ENCODE measurements at places on chromosomes 1 and 21.
A peak's percentile ranks its signal among the peaks of the same experiment; 100 is the strongest.

GRCh38 chr21:46661211-46661625 lies 25.7 kb downstream of the PRMT2 start:
- DNase-seq = no peak

- no peak for DNase-seq
These were observed 37.7 kb upstream of the MAP10 start for GRCh38 chr1:232767305-232768074.

GRCh38 chr1:214400131-214400530 lies 119.2 kb downstream of the SMYD2 start:
- no peak for DNase-seq

GRCh38 chr1:97647776-97648175 lies 273.1 kb downstream of the DPYD start:
- no peak for DNase-seq

GRCh38 chr1:198641501-198641900 lies 2.7 kb downstream of the PTPRC start:
- no peak for DNase-seq

DNA sequence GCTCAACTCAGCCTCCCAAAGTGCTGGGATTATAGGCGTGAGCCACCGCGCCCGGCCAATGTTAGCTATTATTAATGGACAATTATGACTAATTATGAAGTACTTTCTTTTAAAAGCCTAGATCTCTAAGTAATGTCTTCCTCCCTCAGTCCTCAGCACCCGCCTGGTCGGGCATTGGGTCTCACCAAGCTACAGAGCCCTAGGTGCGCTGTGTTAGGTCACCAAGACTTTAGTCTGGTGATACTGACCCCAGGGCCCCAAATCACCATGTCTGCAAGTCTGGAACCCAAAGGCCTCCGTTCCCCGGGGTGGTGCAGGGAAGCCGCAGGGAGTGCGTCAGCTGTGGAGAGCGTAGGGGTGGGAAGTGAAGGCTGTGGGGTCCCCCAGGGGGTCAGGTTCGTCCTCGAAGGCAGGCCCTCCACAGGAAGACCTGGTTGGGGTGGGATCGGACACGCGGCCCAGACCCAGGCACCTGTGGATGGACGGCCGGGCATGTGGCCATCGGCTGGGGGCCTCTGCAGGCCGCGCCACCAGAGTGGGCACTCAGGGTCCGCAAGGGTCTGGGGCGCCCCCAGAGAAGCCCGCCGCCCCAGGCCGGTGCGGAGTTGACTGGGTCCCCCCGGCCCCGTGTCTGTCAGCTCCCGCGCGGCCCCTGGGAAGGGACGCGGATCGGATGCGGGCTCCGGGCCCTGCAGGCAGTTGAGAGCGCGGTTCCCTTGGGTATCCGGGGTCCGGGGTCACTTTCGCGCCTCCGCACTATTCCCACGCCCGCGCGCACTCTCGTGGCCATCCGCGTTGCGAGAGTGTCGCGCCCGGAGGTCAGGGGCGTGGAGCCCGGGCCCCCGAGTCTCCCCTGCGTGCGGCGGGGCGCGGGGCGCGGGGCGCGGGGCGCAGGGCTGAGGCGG lies 710 bp upstream of the PDXK start:
- no peak for DNase-seq

- no peak for DNase-seq
These were observed 6.7 kb downstream of the ZBTB7B start for GRCh38 chr1:155009221-155009711.

- no peak for DNase-seq
These were observed 75.7 kb downstream of the UCHL5 start for GRCh38 chr1:192983349-192983980.

DNA sequence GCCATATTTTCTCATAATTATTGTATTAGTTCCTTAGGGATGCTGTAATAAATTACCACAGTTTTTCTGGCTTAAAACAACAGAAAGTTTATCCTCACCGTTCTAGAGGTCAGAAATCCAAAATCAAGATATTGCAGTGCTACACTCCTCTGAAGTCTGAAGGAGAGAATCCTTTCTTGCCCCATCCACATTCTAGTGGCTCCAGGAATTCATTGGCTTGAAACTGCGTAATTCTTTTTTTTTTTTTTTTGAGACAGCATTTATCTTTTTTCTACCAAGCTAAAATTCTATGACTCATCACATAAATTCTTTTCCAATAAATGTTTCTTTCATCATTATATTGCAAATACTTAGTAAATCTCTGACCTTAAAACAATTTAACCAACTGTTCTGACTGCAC lies 451.0 kb upstream of the RGS18 start:
- DNase-seq = no peak

GRCh38 chr1:20390589-20391331 lies 95.2 kb downstream of the CAMK2N1 start:
- DNase-seq = peak; percentile 25

DNA sequence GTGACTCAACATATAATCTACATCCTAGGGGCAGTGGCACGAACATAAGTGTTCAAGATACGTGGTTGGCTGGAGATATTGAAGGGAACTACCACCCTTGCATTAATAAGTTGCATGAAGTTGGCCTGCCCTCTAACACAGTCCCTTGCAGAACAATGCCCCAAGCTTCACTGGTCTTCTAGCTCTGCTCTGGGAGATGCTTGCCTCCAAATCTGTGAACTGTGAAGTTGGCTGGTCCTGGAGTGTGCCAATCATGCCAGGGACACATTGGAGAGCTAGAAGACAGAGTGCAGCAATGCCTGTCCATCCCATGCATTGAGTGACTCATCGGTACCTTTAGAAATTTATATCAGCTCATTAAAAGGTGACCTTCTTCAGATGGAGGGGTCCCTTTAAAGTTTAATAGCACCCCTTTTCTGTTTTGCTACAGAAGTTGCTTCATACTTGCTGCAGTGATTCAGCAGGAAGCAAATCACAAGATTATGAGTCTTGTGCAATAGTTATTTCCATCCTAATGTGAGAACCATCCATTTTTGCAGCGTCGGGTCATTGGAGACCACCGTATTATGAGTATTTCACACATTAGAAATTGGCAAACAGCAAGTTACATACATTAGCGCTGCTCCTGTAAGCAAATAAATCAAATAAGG lies 55.2 kb upstream of the KAZN start:
- DNase-seq = no peak

DNA sequence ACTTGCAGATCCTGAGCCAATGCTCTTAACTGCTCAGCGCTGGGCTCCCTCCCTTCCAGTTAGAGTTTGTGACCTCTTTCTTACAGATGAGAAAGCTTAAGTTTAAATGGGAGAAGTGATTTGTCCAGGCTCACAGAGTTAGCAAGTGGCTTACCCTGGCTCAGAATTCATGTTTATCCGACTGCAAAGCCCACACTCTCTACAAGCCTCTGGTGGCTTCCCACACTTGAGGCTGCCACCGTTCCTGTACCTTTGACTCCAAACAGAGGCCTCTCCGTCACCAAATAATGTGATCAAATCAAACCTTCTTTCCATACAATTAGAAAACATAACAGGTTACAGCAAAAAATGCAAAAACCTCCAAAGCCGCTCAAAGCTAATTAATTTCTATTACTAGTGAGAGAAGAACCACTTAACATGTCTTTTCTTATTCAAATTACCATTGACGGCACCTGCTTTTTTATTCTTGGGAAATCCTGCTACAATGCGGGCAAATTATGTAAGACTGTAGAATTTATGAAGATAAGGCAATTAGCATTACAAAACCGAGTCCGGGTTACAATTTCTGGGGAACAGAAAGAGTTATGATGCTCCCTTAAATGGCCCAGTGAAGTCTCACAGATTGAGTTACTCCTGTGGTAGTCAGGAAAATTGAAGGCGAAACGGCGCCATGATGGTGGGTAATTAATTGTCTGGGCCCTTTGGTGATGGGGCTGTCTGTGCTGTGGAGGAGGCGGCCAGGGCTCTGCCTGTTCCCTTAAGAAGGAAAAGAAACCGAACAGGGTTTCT lies 324.3 kb upstream of the POU3F1 start:
- DNase-seq = no peak

GRCh38 chr1:21621051-21621450 lies 48.1 kb downstream of the RAP1GAP start:
- no peak for DNase-seq

- no peak for DNase-seq
These were observed 191.6 kb downstream of the HUNK start for GRCh38 chr21:32064281-32064910.

GRCh38 chr1:191993549-191993948 lies 164.7 kb upstream of the RGS18 start:
- DNase-seq = no peak

GRCh38 chr1:6112690-6113005 lies 67.0 kb downstream of the KCNAB2 start:
- DNase-seq = no peak

DNA sequence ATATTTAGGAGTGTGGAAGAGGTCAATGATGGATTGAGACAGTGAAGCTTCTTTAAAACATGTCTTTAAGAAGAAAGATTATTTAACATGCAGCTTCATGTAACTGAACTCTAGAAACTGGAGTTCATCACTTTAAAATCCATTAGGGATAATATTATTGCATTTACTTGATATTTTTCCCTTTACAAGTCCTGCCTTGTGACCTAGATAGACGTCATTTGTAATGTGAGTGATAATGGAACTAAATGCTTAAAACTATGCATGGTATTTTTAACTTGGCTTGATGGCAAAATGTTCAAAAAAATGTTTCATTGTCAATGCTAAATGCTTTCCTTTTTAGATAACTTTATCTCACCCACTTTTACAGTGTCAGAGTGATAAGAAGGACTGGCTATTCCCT lies 723.7 kb downstream of the RWDD3 start:
- DNase-seq = no peak

DNA sequence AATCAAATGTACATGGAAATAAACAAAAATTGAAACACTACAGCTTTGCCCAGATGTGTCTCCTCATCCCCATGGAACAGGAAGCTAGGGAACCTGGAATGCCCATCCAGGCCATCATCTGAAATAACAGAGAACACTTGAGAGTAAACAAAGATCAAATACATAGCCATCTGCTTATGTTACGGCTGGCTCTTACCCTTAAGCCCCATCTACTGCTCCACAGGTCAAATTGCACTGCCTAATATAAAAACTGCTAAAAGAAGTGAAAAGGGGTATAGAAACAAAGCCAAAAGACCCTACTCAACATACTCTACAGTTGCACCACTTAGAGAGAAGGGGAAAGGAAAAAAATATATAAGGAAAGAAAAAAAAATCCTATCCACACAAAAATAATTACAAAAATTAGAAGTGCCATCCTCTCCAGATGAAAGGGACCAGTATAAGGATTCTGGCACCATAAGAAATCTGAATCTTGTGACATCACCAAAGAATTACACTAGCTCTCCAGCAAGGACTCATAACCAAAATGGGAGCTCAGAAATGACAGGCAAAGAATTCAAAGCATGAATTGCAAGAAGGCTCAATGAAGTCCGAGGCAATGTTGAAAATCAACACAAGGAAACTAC lies 26.9 kb downstream of the OR6Y1 start:
- no peak for DNase-seq

- no peak for DNase-seq
These were observed 217.0 kb upstream of the FAM78B start for GRCh38 chr1:166383635-166384346.

- no peak for DNase-seq
These were observed 32.4 kb downstream of the AHDC1 start for GRCh38 chr1:27571439-27572018.

- DNase-seq = no peak
These were observed 108.1 kb downstream of the ATG4C start for GRCh38 chr1:62891956-62892562.

GRCh38 chr1:26003262-26003661 lies 5.4 kb upstream of the PAFAH2 start:
- no peak for DNase-seq

DNA sequence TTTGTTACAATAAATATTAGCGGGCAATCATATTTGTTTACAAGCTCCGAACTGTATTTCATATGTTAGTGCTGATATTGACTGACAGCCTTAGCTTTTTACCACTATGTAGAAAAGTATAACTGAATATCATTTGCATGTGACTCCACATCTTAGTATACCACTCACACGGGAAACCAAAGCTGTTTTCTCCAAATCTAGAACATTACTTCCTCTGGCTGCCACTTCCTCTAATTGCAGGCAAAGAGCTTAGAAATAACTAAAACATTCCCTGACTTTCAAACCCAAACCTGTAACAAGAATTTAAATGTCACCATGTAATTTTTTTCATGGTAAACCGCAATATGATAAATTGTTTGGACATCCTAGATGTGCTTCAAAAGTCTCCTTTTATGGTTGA lies 174.7 kb downstream of the LBR start:
- DNase-seq = no peak

DNA sequence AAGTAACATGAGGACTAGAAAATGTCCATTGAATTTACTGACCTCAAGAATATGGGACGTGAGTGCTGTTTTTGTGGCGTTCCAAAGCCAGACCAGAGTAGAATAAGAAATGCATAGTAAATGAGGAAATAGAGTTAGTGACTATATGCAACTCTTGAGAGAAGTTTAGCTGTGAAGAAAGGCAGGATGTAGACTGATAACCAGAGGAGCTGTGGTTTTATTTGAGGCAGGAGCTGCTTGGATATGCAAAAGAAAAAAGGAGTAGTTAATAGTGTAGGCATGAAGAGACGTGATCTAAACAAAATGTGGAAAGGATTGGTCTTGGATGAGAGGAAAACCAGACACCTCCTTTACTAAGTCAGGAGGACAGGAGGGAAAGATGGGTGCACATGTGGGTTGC lies 28.2 kb downstream of the DNAH14 start:
- no peak for DNase-seq

GRCh38 chr1:108057541-108057940 lies 92.6 kb upstream of the VAV3 start:
- DNase-seq = no peak

Data from natural killer cell treated with Interleukin-12 subunit alpha and Interleukin-12 subunit beta and Interleukin-15 and Interleukin-18, amount 100 ng/mL, for 72 hours (primary cell).